ENCODE measurements at places on chromosomes 7 and 10.

DNA sequence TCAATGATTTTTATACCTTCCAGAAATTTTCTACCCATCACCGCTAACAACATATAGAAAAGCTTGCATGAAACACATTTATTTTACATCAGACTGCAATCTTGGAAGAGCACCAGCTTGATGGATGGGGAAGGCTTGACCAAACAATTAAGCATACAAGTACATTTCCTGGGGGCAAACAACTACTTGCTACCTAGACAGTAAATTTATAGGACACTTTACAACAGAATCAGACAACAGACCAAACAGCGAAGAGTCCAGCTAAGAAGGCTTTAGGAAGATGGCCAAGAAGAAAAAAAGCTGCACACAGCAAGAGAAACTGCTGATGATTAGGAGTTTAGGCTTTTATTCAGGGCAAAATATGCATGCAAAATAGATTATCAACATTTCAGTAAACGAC lies 8.0 kb downstream of the AASS start:
- DNase-seq = no peak

DNA sequence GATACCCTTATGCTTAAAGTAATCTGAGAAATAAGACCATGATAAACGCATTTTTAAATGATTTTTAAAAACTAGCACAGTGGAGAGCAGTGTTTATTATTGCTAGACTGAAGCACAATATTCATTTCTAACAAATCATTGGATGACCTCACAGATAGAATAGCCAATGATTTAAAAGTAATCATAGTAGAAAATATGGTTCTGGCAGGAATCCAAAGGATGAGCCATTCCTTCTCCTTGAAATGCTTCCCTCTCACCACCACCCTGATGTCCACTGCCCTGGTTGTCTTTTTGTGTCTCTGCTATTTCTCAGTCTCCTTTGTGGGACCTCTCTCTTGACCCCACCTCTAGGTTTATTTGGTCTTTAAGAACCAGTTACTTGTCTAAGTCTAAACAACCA lies 64.9 kb downstream of the PRKG1 start:
- no peak for DNase-seq

DNA sequence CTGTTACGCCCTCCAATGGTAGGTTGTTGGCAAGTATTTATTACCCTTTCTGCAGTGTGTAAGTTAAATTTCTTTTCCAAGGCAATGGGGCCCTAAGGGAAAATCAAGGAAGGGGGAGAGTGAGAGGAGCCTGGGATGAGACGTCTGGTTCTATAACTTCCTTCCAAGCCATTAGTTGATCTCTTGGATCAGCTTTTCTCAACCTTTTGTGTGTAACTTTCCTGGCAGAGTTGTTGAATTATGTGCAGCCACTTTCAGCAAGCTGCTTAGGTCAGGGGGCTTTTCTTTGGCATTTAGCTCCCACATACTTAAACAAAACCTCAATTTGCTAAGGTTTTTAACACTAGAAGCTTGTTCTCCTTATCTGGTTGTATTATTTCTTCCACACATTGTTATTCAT lies 127.1 kb downstream of the NXPH1 start:
- no peak for DNase-seq

DNA sequence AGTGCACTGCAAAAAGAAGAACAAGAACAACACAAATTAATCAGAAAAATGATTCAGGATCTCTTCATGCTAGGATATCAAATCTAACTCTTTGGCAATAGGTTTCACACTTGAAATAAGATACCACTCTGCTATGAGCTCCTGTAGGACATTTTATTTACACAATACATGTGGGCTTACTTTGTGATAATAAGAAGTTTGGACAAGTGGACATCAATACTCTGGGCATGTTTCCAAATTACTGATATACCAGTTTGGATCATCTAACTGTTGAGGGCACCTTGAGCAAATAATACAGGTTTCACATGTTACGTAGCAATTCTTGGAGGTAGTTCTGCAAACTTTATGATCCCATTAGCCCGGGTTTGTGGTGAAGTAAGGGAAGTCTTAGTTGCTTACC lies 59.8 kb downstream of the CPVL start:
- DNase-seq = no peak

- no peak for DNase-seq
Observed at GRCh38 chr10:64486149-64486548, 964.9 kb downstream of the REEP3 start.

GRCh38 chr7:142739923-142740492 lies 9.3 kb upstream of the PRSS1 start:
- no peak for DNase-seq

DNA sequence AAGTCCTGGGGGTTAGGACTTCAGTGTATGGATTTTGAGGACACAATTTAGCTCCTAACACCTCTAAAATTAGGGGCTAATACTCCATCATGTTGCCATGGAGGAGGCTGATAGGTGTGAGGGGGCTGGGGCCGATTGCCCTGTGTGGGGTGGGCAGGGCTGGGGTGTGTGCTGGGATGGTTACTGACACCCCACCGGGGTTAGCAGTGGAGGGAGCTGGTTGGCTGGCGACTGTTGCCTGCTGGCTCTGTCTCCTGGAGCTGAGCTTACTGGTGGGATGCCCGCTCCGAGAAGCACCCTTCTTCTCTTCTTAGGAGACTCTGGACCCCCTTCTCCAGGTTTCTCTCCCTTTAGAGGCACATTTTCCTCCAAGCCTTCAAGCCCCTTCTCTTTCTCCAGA lies 22.2 kb upstream of the SH2D4B start:
- no peak for DNase-seq

DNA sequence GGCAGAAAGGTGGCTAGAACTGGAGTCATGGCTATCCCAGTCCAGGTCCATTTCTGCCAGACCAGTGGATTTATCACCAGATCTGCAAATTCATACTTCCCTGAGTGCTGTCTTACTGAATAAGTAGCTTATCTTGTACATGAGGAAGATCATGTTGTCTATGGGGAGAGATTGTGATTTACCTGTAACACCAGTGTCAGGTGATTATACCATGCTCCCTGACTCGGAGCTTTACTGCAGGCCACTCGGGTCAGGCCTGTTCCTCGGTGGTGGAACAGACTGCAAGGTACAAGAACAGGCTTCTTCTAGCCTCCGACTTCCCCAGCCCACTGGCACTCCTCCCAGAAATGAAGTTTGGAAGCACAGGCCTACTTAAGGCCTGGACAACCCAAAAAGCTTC lies 42.6 kb upstream of the DLG5 start:
- DNase-seq = no peak

DNA sequence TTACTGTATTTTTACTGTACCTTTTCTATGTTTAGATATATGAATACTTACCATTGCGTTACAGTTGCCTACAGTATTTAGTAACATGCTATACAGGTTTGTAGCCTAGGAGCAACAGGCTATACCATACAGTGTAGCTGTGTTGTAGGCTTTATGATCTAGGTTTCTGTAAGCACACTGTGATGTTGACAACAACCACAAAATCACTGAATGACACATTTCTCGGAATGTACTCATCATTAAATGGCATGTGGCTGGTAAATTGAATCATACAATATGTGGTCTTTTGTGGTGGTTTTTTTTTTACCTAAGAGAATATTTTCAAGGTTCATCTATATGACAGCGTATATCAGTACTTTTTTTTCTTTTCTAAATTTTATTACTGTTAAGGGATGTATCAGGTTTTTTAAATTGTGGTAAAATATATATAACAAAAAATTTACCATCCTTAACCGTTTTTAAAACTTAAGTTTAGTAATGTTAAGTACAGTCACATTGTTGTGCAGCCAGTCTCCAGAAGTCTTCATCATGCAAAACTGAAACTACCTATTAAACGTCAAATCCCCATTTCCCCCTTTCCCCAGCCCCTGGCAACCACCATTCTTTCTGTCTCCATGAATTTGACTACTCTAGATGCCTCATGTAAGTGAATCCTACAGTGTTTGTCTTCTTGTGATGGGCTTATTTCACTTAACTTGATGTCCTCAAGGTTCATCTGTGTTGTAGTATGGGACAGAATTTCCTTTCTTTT lies 21.5 kb downstream of the BTAF1 start:
- DNase-seq = no peak

DNA sequence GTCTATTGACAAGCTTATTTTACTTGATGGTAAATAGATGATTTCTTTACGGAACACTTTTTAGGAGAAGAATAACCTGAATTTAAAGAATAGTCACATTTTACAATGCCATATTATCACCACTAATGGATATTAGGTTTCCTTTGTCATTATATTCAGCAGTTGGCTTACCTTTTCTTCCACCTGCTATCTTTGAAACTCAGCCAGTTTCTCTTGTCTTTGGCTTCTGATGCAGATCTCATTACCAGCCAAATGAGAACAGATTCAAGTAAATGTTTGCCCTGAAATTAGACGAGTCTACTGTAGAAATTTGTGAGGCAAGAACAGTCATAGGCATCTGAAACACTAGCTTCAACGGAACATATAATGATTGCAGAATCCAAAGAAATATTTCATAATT lies 85.5 kb upstream of the OIT3 start:
- no peak for DNase-seq

- DNase-seq = no peak
Observed at GRCh38 chr7:67455508-67455907, 458.9 kb downstream of the TYW1 start.

GRCh38 chr10:42888504-42889095 lies 106.0 kb downstream of the BMS1 start:
- no peak for DNase-seq

GRCh38 chr10:103367379-103367781 lies 396 bp upstream of the TAF5 start:
- no peak for DNase-seq

- DNase-seq = no peak
Observed at GRCh38 chr10:4440260-4440659, 385.7 kb upstream of the AKR1E2 start.

DNA sequence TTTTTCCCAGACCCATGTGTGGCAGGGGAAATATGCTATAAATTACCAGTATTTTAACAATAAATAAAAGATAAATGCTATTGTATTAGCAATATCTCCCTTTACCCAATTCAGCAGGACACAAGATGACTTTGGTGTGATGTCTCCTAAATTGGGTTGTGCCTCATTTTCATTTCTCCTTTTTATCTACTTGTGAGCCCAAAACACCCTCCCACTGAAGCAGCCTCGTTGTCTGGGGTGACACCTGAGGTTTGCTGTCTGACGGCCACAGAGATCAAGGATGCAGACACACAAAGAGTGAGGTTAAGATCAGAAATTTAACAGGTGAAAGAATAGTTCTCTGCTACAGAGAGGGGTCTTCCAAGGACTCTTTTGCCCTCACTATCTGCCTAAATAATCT lies 27.1 kb upstream of the CC2D2B start:
- DNase-seq = no peak

GRCh38 chr10:34723750-34724149 lies 91.3 kb downstream of the PARD3 start:
- DNase-seq = no peak

DNA sequence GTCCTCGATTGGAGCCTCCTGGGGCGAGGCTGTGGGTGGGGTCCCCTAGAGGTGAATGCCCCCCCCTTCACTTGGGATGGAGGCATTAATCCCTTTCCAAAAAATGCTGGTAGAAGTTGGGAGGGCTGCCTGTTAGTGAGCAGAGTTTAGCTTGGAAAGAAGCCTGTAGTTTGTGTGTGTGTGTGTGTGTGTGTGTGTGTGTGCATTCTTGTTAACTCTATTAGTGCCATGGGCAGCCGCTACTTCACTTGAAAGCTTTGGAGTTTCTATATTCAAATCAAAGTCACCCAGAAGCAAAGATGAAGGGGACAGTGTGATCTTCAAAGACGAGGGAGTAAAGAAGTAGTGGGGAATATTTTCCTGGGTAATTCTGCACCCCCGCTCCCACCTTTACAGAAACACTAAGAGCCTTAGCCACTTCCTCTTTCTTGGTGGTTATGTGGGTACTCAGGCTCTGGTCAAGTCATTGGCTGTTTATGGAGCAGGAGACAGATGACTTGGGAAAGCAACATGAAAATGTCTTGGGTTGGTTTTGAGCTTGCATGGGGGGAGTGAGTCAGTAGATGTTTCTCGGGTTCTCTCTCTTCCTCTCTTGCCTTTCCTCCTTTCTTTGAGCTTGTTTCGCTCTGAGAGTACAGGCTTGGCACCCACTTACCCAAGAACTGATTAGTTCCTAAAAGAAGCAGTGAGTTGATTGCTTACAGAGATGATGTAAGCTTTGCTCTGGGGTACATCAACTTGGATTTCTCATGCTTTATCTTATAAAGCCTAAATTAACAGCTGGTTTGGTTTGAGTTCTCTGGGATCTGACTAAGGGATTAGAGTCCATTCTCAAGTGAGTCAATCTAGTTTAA lies 35.9 kb downstream of the TCF7L2 start:
- no peak for DNase-seq

- no peak for DNase-seq
Observed at GRCh38 chr7:44122529-44122928, 819 bp downstream of the POLD2 start.

- no peak for DNase-seq
Observed at GRCh38 chr10:36412942-36413341, 712.5 kb upstream of the ANKRD30A start.

GRCh38 chr10:89156161-89156835 lies 50.8 kb downstream of the CH25H start:
- no peak for DNase-seq
